ENCODE measurements at places on chromosomes 11 and 22. TPM values are rescaled to one million over a fixed set of nuclear protein-coding genes. Genes with fewer than 3 reads are reported as not detected.

DNA sequence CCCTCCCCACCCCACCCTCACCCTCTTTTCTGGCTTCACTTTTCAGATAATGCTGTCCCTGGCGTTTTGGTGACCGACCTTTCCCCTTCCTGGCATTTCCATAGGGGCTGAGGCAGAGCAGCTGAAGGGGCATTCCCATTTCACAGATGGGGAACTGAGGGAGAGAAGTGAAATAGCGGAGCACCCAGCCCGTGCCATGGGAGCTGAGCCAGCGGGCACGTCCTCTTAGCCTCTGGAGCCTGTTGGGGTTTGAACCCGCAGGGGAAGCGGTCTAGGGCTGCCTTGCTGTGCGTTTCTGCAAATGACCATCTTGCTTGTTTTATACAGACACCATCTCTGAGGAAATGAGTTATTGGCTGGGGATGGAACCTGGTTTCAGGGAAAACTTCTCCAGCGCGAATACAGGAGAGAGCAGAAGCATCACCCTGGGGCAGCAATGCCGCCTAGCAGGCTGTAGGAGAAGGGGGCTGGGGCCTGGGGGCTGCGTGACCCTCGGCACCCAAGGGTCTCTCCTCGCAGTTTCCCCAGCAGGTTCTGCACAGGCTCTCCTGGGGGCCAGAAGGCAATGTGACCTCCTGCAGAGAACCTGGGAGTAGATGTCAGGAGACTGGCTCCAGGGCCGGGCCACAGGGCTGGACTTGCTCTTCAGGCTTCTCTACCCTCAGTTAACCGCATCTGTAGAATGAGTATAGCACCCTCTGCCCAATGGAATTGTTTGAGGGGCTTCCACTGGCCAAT lies 1.5 kb downstream of the PTPRJ start:
- DNase-seq, result no peak

DNA sequence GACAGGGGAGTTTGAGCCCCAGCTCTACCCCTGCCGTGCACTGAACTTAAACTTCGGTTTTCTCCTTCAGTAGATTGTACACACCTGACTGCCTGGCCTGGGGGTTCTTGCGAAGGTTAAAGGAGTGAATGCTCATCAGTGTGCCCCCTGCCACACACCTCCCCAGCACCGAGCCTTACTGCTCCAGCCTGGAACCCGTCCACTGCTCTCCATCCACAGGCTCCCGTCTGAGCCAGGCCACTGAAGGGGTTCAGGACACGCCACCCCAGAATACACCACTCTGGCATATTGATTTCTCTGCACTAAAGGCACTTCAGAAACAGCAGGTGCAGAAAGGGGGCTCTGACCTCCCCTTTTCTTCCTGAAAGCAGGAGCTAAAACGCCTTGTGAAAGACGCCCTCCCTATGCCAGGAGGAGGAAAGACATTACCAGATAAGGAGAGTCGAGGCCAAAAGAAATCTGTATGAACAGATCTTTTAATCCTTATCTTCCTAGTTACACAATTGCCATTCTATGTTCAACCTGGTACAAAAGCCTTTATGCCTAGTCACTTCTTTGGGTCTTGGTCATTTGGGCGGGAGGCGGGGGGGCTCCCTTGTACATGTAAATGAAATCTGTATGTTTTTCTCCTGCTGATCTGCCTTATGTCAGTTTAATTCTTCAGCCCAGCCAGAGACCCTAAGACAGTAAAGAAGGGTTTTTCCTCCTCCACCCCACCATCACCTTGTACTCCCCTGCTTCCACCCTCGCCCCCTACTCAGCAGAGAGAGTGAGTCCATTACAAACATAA lies 1.9 kb upstream of the SSTR3 start:
- no peak for DNase-seq

MMP7 gene
- not detected for total RNA-seq

C11orf97 gene
- total RNA-seq, result not detected
